ENCODE measurements at places on chromosomes 3 and 15. TPM values are rescaled to one million over a fixed set of nuclear protein-coding genes. Genes with fewer than 3 reads are reported as not detected.

DOCK3 gene
- total RNA-seq, result 7.2 TPM

MORC1 gene
- total RNA-seq, result not detected

SLC24A5 gene
- total RNA-seq, result not detected

CD86 gene
- total RNA-seq, result 2.4 TPM

MKRN2OS gene
- total RNA-seq, result not detected

FOXL2 gene
- 0.16 TPM for total RNA-seq

CYB561D2 gene
- 16.1 TPM for total RNA-seq

ITGB5 gene
- 0.65 TPM for total RNA-seq

RYK gene
- total RNA-seq, result 18.1 TPM

PROS1 gene
- total RNA-seq, result 0.46 TPM

PRR23A gene
- not detected for total RNA-seq

ACKR4 gene
- not detected for total RNA-seq

RBP2 gene
- not detected for total RNA-seq

LRRC31 gene
- total RNA-seq, result not detected

XIRP1 gene
- 0.09 TPM for total RNA-seq

KCNMB3 gene
- total RNA-seq, result 0.89 TPM

SEMA7A gene
- 46.7 TPM for total RNA-seq

CASR gene
- total RNA-seq, result 0.23 TPM

UNC45A gene
- total RNA-seq, result 76.8 TPM

STRIT1 gene
- not detected for total RNA-seq

ALDH1A2 gene
- 0.56 TPM for total RNA-seq

SPTBN5 gene
- 0.41 TPM for total RNA-seq

NR2E3 gene
- total RNA-seq, result not detected

FEZF2 gene
- not detected for total RNA-seq

CAPN3 gene
- total RNA-seq, result 9.0 TPM

NOX5 gene
- total RNA-seq, result not detected

RLBP1 gene
- total RNA-seq, result not detected

SLC28A2 gene
- total RNA-seq, result not detected

FAM3D gene
- not detected for total RNA-seq

SGO1 gene
- total RNA-seq, result 27.8 TPM

ECE2 gene
- total RNA-seq, result not detected

ITGA11 gene
- total RNA-seq, result 1.6 TPM

AADACL2 gene
- total RNA-seq, result not detected

CCDC39 gene
- not detected for total RNA-seq

PLA2G4F gene
- total RNA-seq, result not detected

ZIC1 gene
- not detected for total RNA-seq

GCSAM gene
- total RNA-seq, result 26.5 TPM

INSYN1 gene
- not detected for total RNA-seq

IGSF11 gene
- 0.19 TPM for total RNA-seq
